ENCODE measurements at places on chromosomes 3 and 15.

- no peak overlapping the region for H3K4me3 ChIP-seq
- no peaks in the 10 kb centered on the region for H3K36me3 ChIP-seq
- DNase-seq, result no peak
- no peaks in the 10 kb centered on the region for H3K27me3 ChIP-seq
- H3K4me1 ChIP-seq, result no peaks in the 10 kb centered on the region
These were observed 78.2 kb downstream of the FAIM start for GRCh38 chr3:138686771-138687221.

- no peak overlapping the region for H3K4me3 ChIP-seq
- no peaks in the 10 kb centered on the region for H3K27me3 ChIP-seq
- DNase-seq, result no peak
- H3K27ac ChIP-seq, result no peak overlapping the region
- peaks cover 3% of the 10 kb centered on the region for H3K4me1 ChIP-seq
- no peaks in the 10 kb centered on the region for H3K36me3 ChIP-seq
These were observed 40.9 kb upstream of the CCDC80 start for GRCh38 chr3:112681822-112682325.

DNA sequence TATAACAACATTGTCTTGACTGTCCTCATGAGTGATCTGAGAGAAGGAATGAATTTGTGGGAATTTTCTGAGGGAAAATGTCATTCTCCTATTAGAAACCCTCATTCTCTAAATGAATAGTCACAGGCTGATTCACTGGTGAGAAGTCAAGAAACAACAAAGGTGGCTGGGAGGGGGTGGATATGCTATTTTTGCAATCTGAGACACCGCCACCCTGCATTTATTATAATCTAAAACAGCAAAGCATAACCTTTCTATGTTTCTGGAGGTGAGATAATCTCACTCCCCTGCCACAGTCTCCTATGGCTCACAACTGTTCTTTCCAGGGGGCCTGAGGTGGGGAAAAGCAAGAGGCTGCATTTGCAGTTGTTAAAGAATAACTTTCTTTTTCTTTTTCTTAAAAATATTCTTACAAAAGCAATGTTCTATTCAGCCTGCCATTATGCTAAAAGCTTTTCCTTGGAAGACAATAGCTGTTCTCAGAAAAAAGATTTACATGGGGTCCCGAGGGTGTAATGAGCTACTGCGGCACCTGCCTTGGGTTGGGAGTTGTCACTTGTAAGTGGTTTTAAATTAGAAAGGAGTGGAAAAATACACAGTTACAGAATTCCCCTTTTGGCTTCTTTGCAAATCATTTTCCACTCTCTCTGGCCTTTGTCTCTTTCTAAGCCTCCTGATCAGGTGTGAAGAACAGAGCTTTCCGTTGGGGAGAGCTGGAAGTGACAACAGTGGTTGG is 220.9 kb downstream of the AGBL1 start:
- DNase-seq, result no peak
- no peak overlapping the region for H3K4me3 ChIP-seq
- no peaks in the 10 kb centered on the region for H3K4me1 ChIP-seq
- no peaks in the 10 kb centered on the region for H3K36me3 ChIP-seq
- H3K27me3 ChIP-seq, result no peaks in the 10 kb centered on the region

DNA sequence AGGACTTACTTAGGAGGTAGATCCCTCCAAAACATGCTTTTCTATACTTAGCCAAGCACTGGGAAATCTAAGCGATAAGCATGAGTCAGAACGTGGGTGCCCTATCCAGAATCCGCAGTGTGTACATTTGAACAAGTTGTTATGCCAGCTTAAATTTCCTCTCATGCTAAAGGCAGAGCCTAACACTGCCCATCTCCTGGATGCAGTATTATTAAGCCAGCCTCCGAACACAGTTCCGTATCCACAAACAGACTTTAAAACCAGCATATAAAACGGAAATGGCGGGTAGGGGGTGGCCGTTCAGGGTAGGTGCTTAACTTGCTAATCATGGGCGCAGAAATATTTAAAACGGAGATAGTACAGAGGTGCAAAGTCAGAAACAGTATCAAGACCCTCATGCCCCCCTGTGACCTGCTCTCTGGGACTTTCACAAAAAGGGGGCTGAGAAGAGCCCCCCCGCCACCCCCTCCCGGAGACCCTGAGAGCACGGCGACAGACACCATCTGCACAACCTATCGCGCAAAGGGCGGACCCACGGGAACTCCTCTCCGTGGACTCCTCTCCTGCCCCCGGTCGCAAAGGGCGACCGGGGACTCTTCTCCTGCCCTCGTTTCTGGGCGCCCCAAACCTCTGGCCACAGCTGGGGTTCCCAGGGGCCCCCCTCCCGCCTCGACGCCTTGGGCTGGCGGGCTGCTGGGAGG is 889 bp upstream of the LRRIQ4 start:
- no peaks in the 10 kb centered on the region for H3K36me3 ChIP-seq
- peak overlapping the region; percentile 69 for H3K27ac ChIP-seq
- no peaks in the 10 kb centered on the region for H3K4me1 ChIP-seq
- no peaks in the 10 kb centered on the region for H3K27me3 ChIP-seq

DNA sequence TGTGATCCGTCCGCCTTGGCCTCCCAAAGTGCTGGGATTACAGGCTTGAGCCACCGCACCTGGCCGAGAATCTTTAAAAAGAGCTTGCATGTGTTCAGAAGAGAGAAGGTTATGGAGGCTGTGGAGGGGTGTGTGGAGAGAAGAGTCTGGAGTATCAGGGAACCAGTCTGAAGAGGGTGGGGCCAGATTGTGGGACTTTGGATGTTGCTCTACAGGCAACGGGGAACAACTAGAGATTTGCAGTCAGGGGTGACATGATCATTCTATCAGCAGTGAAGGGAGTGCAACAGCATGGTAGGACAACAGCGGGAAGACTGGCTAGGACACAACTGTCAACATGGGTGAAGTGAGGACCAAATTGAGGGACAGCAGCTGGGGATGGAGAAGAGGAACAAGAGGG is 8.9 kb downstream of the SCAMP2 start:
- H3K36me3 ChIP-seq, result peaks cover 7% of the 10 kb centered on the region
- H3K4me3 ChIP-seq, result no peak overlapping the region
- no peak overlapping the region for H3K27ac ChIP-seq
- no peaks in the 10 kb centered on the region for H3K27me3 ChIP-seq
- no peak for DNase-seq

GRCh38 chr15:89904519-89904918 is 8.2 kb downstream of the ARPIN start:
- H3K4me1 ChIP-seq, result no peaks in the 10 kb centered on the region
- H3K4me3 ChIP-seq, result no peak overlapping the region
- no peak overlapping the region for H3K27ac ChIP-seq
- no peaks in the 10 kb centered on the region for H3K27me3 ChIP-seq
- H3K36me3 ChIP-seq, result peaks cover 85% of the 10 kb centered on the region
- DNase-seq, result no peak

GRCh38 chr3:109924196-109924595 is 586.9 kb upstream of the DPPA4 start:
- no peaks in the 10 kb centered on the region for H3K36me3 ChIP-seq
- no peaks in the 10 kb centered on the region for H3K27me3 ChIP-seq

- H3K4me3 ChIP-seq, result no peak overlapping the region
- no peak for DNase-seq
- H3K27me3 ChIP-seq, result no peaks in the 10 kb centered on the region
- no peaks in the 10 kb centered on the region for H3K36me3 ChIP-seq
These were observed 11.5 kb downstream of the NUDT16 start for GRCh38 chr3:131393051-131393450.

- no peak overlapping the region for H3K27ac ChIP-seq
- no peak for DNase-seq
- no peaks in the 10 kb centered on the region for H3K27me3 ChIP-seq
- no peaks in the 10 kb centered on the region for H3K36me3 ChIP-seq
- H3K4me3 ChIP-seq, result no peak overlapping the region
These were observed 29.2 kb downstream of the PDHB start for GRCh38 chr3:58404396-58404795.

- H3K4me3 ChIP-seq, result no peak overlapping the region
- no peak for DNase-seq
- no peaks in the 10 kb centered on the region for H3K27me3 ChIP-seq
- no peaks in the 10 kb centered on the region for H3K36me3 ChIP-seq
- H3K27ac ChIP-seq, result no peak overlapping the region
- H3K4me1 ChIP-seq, result peaks cover 25% of the 10 kb centered on the region
These were observed 103.7 kb downstream of the IQSEC1 start for GRCh38 chr3:12969486-12969885.

- no peak for DNase-seq
- peaks cover 35% of the 10 kb centered on the region for H3K27me3 ChIP-seq
- H3K36me3 ChIP-seq, result no peaks in the 10 kb centered on the region
- no peak overlapping the region for H3K27ac ChIP-seq
- peaks cover 9% of the 10 kb centered on the region for H3K4me1 ChIP-seq
These were observed 1.6 kb downstream of the FAM174B start for GRCh38 chr15:92653836-92654539.

- DNase-seq, result no peak
- no peak overlapping the region for H3K4me3 ChIP-seq
- H3K27ac ChIP-seq, result no peak overlapping the region
- H3K4me1 ChIP-seq, result peaks cover 7% of the 10 kb centered on the region
- H3K36me3 ChIP-seq, result no peaks in the 10 kb centered on the region
- H3K27me3 ChIP-seq, result no peaks in the 10 kb centered on the region
These were observed 124.5 kb upstream of the TBL1XR1 start for GRCh38 chr3:177321819-177322218.

- H3K36me3 ChIP-seq, result no peaks in the 10 kb centered on the region
- H3K4me3 ChIP-seq, result no peak overlapping the region
These were observed 477.1 kb upstream of the KCNMB2 start for GRCh38 chr3:178059119-178059518.

- H3K27me3 ChIP-seq, result no peaks in the 10 kb centered on the region
- no peak overlapping the region for H3K4me3 ChIP-seq
- DNase-seq, result no peak
- H3K27ac ChIP-seq, result no peak overlapping the region
- no peaks in the 10 kb centered on the region for H3K36me3 ChIP-seq
These were observed 97.2 kb downstream of the SEC22A start for GRCh38 chr3:123298903-123299302.

DNA sequence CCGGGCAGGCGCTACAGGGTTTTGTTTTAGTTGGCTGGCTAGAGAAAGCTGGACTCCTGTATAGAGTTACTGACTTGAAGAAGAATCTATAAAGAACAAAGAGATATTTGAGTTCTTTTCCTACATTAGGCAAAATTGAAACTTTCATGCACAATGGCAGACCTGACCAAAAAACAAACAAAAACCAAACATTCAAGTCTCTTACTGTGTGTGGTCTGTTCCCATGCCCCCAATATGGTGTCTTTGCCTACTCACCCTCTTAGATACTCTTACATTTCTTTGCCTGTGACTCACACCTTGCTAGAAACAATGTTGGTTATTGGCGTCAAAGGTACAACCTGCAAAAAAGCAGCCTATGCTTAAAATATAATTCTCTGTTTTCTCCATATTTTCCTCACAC is 109.5 kb upstream of the TMC3 start:
- DNase-seq, result no peak
- H3K4me1 ChIP-seq, result no peaks in the 10 kb centered on the region
- H3K27ac ChIP-seq, result no peak overlapping the region
- no peaks in the 10 kb centered on the region for H3K27me3 ChIP-seq
- no peak overlapping the region for H3K4me3 ChIP-seq
- no peaks in the 10 kb centered on the region for H3K36me3 ChIP-seq

DNA sequence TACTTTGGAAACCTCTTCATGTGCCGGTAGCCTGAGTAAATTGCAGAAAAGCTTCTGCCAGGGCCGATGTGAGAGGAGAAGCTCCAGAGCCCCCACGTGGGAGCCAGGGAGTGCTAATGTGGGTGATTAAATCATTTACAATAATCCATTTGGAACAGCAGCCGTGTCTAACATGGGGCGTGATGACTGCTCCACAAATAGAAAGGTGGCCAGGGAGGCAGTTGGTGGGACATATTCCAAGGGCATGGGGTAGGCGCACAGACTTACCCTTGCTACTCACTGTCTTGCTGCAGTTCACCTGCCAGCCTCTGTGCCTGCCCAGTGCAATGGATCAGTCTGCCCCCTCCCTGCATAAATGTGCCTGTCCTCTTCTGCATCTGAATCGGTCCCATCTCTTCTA is 39.3 kb upstream of the INSYN1 start:
- no peaks in the 10 kb centered on the region for H3K4me1 ChIP-seq
- no peak overlapping the region for H3K27ac ChIP-seq
- no peak for DNase-seq
- no peak overlapping the region for H3K4me3 ChIP-seq
- H3K27me3 ChIP-seq, result peaks cover 29% of the 10 kb centered on the region

DNA sequence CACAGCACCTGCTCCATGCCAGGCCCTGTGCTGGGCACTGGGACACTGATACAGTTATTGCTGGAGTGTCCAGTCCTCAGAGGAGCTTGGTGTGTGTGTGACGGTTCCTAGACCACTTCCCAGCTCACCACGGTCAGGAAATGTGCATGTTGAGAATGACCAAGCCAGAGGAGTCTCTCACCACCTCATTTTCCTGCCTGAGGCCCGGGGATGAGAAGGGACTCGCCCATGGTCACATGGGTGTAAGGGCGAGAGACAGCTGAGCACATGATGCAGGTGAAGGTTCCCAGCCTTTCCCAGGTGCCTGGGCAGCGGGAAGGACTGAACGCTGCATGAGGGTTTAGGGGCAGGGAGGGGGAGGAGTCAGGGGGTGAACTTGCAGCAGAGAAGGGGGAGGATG is 180.9 kb upstream of the TLE3 start:
- H3K36me3 ChIP-seq, result no peaks in the 10 kb centered on the region
- H3K4me1 ChIP-seq, result no peaks in the 10 kb centered on the region
- no peak overlapping the region for H3K4me3 ChIP-seq

GRCh38 chr3:27366062-27366591 is 3.1 kb downstream of the NEK10 start:
- H3K27me3 ChIP-seq, result no peaks in the 10 kb centered on the region
- no peak overlapping the region for H3K27ac ChIP-seq
- no peak overlapping the region for H3K4me3 ChIP-seq
- no peak for DNase-seq
- H3K36me3 ChIP-seq, result peaks cover under 1% of the 10 kb centered on the region
- no peaks in the 10 kb centered on the region for H3K4me1 ChIP-seq

DNA sequence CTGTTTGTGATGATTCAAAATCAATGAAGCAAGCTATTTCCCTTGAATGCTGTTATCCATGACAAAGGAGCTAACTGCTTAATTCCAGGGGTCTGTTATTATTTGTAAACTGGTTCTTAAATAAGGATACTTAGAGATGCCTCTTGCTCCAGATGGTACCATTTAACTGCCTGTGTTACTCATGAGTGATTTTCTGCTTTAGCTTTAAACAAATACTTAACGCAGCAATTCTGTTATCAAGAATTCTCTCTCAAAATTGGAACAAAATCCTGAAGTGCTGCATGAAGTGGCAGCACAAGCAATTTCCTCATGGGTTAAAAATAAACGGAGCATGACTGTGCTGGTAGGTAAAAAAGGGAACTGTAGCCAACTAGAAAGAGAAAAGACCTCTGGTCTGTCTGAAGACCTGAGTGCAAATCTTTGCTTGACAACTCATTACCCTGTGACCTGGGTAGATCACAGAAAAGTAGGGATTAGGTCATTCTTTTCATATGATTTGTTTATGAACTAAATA is 62.5 kb upstream of the GBE1 start:
- no peaks in the 10 kb centered on the region for H3K4me1 ChIP-seq
- H3K27me3 ChIP-seq, result no peaks in the 10 kb centered on the region

DNA sequence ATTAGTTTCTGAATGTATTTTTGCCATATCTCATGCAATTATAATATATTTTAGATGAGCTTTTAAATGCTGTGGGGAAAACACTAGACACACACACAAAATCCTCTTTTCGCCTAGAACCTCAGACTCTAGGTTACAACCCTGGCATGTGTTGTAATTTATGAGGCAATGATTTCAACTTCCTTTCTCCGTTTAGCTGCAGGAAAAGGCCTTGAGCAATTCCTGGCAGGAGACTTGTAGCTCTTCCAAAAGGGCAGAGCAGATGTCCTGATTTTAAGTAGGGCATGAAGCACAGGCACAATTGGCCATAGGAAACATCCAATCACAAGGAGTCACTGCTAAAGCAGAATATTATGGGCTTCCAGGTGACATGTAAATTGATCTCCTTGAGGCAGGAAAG is 82.0 kb downstream of the GPR156 start:
- no peak overlapping the region for H3K4me3 ChIP-seq
- peaks cover 3% of the 10 kb centered on the region for H3K4me1 ChIP-seq
- no peaks in the 10 kb centered on the region for H3K27me3 ChIP-seq
- DNase-seq, result no peak
- H3K36me3 ChIP-seq, result no peaks in the 10 kb centered on the region

Data from neuronal stem cell (in vitro differentiated cells).